ENCODE measurements at places on chromosomes 5 and 9.

- DNase-seq: no peak
These were observed 38.3 kb upstream of the SMAD5 start for GRCh38 chr5:136094189-136094912.

- DNase-seq: no peak
These were observed 14.6 kb downstream of the SLC9A3 start for GRCh38 chr5:509611-510185.

GRCh38 chr9:84239343-84239742 is 101.2 kb downstream of the SLC28A3 start:
- DNase-seq: no peak

DNA sequence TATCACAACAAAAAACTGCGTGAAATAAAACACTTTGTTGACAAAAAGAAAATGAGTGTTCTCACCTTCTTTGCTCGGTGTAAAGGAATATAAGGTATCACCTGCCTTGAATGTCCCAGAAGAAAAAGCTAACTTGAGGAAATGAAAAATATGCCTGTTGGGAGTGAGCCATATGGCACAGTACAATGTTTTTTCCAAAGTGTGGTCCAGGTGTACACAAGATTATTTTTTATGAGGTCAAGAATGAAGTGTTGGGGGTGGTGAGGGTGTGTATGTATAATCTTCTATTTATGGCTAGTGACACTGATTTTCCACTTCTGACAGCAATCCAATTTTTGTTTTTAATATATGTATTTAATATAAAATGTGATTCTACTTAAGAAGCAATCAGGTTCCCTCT is 134.4 kb downstream of the RFX3 start:
- no peak for DNase-seq

DNA sequence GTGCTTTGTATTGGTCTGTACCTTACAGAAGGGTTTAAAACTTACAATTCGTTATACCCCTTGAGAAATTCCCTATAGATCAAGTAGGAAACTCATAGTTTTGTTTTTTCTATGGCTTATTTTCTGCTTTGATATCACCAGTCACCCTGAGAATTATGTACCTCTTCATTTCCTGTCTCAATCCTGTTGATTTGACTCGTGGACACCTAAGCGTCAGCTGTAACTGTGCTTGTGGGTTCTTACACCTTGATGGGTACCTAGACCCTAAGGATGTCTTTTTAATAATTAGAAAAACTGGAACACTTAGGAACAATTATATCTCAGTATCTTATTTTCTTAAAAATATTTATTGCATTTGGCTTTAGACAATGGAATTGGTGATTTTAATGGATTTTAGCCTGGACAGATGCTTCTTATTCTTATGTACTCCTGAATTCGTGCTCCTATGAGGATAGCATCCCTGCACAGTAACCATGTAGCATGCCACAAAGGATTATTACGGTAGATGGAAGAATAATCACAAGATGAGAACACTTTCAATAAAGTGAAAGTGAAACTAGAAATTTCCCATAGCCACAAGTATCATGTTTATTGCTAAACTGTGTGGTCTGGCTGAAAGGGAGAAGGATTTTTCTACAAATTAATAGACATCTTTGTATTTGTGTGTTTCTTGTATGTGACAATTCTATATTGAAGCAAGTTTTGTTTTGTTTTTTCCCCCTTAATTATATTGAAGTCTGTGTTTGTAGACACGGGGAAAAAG is 1920.3 kb upstream of the WWC1 start:
- no peak for DNase-seq

- peak; percentile 47 for DNase-seq
These were observed 624 bp downstream of the FBXW11 start for GRCh38 chr5:172005708-172006320.

DNA sequence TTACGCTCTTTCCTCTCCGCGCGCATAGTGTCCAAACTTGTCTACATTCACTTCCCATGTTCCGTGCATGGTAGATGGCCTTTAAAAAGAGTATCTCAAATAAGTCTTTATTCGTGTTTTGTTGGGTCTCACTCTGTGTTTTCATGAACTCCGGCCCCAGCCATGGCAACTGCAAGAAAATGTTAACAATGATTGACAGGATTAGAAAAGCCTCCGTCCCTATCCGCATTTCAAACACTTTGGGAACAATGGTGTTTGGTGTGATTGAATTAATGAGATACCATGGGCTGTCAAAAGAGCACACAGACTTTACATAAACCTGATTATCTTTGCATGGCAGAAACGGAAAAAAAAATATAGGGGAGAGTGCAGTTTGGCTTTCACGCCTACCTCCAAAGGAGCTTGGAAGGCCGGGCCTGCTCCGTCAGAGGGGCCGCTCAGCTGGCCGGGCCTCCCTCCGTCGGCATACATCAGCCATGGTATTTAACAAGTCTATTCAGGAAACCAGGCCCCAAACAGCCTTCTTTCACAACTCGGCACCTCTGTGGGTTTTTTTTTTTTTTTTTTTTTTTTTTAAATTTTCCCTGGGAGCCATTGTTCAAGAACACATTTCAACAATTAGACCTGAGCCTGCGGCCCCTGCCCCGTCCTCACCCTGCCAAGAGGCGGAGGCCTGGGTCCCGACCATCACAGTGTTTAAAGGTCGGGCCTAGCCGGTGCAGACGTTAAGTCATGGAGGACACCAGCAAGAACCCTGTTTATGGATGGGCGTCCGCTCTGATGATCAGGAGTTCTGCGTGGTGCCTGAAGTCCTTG is 323.8 kb upstream of the IRX4 start:
- DNase-seq: no peak

GRCh38 chr5:9456435-9457042 is 89.3 kb downstream of the SEMA5A start:
- DNase-seq: no peak

GRCh38 chr9:4936823-4937222 is 48.2 kb upstream of the JAK2 start:
- no peak for DNase-seq

DNA sequence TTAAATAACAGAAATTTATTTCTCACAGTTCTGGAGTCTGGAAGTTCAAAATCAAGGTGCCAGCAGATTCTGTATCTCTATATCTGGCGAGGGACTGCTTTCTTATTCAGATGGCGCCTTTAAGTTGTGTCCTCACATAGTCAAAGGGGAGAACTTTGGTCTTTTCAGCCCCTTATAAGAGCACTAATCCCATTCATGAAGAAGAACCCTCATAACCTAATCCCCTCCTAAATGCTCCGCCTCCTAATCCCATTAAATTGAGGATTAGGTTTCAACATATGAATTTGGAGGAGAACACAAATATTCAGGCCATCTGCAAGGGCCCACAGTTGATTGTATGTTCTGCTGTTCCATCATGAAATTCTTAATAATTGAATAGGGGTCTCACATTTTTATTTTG is 10.8 kb upstream of the CCDC152 start:
- DNase-seq: no peak

DNA sequence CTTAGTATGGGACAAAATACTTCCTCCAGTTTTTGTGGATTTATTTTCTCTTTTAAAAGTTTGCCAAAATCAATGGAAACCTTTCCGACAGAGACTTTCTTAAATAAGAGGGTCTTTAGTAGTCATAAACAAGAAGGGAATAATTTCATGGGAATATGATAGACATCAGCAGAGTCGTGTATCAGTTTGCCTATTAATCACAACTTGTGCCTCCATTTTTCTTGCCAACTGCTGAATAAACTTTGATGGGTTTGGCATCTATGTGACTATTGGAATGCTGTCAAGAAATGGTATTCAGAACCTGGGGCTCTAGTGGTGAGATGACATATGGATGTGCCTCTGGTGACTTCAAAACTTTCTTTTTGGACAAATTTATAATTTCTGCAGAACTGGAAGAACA is 1668.2 kb downstream of the MAT2B start:
- no peak for DNase-seq

DNA sequence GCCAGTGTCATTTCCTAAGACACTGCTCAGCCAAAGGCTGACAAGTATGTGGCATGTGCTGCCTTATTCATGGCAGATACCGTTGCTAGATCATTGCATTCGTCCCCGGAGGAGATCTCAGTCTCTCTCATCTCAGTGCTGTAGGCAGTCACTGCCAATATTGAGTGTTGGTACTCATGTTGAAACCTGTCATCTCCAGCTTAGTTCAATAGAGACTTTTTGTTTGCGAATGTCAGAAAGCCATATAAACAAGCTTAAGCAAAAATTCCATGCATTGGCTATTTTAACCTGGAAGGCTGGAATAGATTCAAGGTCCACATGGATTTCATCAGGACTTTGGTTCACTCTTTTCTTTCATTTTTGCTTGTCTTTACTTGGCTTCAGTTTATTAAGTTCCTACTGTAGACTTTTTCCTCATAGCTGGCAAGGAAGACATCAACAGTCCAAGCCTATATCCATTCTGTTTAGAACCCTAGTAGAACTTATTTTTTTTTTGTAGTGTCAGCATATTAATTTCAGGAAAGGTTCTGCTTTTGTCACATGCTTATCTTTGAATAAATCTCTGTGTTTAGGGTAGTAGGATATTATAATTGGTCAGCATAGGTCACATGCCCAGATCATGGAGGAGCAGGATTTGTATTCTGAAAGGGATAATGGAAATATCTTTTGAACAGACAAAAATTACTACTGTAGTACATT is 66.8 kb downstream of the FCHO2 start:
- DNase-seq: no peak

- peak; percentile 41 for DNase-seq
These were observed 9.1 kb downstream of the PTCH1 start for GRCh38 chr9:95507464-95508241.

GRCh38 chr5:107290780-107291398 is 379.8 kb downstream of the EFNA5 start:
- no peak for DNase-seq

DNA sequence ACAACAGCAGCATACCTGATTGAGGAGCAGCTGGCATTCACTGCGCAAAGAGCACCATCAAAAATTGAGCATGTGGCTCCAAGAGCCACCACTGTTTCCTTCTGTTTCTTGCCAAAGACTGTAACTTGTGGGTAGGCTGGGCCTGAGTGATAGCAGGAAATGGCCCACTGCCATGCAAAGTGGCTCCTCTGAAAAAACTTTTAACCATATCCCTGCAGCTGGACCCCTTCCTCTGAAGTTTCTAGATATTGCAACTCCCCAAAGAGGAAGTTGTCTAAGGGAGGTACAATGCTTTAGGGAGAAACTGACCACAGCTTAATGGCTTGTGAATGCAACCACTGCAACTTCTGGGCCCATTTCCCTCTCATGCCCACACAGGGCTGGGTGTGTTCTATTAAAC is 355.4 kb upstream of the PDE4D start:
- DNase-seq: no peak

DNA sequence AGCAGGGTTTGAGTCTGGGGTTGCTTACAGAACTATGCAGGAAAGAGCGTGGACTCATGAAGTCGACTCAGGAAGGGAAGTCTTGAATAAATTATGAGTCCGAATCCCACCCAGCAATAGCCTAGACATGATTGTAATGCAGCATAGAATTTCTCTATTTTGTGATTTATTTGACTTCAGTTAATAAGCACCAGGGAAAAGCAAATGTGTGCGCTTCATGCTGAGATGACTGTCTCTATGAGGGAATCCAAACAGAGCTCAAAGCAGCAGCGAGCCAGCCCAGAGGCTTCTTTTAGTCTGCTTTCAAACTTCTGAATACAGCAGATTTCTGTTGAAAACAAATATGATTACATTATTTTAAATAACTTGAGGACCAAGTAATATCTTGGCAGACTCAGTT is 188.0 kb downstream of the SEMA6A start:
- no peak for DNase-seq

GRCh38 chr9:4308482-4308881 is 8.6 kb upstream of the GLIS3 start:
- no peak for DNase-seq

DNA sequence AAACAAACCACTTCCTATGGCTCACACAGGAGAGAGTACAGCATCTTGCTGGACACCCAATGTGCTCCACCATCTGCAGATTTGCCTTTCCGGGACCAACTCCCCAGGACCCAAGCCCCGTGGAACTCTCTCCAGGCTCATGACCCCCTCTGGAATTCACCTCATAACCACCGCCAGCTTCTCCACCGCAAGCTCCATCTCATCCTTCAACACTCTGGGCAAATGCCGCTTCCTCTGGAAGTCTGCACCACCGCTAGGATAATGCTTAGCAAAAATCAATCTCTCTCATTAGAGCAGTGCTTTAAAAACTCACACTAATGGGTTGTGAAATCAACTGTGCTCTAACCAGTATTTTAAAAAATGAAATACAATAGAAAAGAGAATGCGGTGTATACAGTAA is 150.0 kb downstream of the COL23A1 start:
- DNase-seq: no peak

- no peak for DNase-seq
These were observed 2.9 kb downstream of the TGFBI start for GRCh38 chr5:136031711-136032110.

DNA sequence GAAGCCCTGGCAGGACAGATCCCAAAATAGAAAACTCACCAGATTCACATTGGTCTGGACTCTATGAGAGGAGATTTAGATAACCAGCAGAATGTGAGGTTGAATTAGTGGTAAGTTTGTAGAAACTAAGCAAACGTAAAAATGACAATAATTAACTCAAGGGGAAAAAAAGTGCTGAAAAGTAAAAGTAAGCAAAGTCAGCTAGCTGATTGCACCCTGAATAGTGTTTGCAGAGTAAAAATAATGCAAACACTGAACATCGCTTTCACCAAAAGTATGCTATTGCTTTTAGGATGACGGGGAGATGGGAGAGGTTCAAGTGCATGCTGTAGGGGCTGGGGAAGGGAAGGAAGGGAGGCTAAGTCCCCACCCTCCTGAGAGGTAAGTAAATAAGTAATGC is 92.5 kb upstream of the RARS1 start:
- no peak for DNase-seq

GRCh38 chr5:110973510-110973909 is 98.0 kb upstream of the TSLP start:
- DNase-seq: no peak

GRCh38 chr5:84248013-84248412 is 136.7 kb downstream of the EDIL3 start:
- DNase-seq: no peak

DNA sequence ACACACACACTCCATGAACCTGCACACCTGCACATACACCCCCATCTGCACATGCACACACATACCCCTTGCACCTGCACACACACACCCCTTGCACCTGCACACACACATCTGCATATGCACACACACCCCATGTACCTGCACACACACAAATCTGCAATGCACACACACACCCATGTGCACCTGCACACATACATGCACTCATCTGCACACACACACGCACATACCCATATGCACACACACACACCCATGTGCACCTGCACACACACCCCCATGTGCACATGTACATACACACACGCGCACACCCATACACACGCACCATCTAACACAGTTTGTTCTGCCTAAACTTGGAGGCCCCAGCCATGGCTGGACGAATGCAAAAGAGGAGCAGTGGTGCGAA is 115.9 kb upstream of the SARDH start:
- no peak for DNase-seq

GRCh38 chr5:154015071-154015693 is 23.5 kb downstream of the FAM114A2 start:
- DNase-seq: no peak

DNA sequence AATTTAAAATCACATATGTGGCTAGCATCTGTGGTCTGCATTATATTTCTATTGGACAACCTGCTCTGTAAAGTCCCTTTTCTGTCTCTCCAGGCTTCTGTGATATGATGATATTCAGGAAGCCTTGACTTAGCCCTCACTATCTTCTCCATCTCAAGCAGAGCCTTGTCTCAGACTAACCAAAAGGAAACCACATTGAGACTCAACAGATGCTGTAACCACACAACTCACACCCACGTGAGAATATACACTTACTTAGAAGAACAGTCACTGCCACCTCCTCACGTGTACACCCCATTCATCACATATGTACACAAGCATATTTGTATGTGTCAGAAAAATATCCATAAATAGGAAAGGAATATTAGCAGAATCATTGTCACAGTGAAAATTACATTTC is 33.6 kb downstream of the HTR4 start:
- no peak for DNase-seq
